ENCODE measurements at places on chromosomes 3 and 15.

DNA sequence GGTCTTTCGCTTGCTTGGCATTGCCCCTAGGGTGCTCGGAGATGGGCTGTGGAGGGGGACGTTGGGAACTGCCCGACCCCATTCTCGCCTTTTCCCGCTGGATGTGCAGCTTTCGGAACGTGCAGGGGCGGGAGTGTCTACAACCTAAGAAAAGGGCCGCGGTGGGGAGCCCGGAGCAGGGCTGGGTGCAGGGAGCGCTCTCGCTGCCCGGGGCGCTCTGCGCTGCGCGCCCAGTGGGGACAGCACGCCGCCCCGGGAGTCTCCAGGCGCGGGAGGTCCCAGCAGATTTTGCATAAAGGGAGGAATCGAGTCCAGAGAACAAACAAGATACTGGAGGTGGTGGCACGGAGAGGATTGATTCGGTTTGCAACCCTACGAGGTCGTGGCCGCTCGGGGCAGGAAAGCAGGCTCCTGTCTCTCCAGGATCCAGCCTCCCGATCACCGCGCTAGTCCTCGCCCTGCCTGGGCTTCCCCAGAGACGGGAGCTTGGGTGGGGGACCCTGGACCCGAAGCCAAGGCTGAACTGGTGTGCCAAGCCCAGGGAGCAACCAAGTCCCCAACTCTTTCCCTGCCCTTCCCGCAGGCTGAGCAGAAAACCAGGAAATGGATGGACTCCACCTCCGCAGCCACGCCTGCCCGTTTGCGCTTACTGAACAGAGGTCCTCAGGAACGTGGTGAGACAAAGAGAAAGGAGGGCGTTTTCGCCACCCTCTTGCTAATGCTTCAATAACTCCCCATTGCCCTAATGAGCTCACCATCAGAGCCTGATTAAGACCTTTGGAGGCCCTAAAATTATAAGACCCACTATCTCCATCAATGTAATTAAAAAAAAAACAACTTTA is 59.7 kb downstream of the NOX5 start:
- no peak for DNase-seq

- no peak for DNase-seq
These were observed 40.3 kb downstream of the EIF4E3 start for GRCh38 chr3:71684757-71685386.

GRCh38 chr3:39067286-39067685 is 15.5 kb downstream of the WDR48 start:
- no peak for DNase-seq

GRCh38 chr15:85676342-85677098 is 118.2 kb downstream of the KLHL25 start:
- no peak for DNase-seq

GRCh38 chr3:188584162-188584529 is 430.2 kb downstream of the LPP start:
- DNase-seq: no peak

GRCh38 chr3:67863869-67864268 is 209.5 kb upstream of the SUCLG2 start:
- peak; percentile 21 for DNase-seq

DNA sequence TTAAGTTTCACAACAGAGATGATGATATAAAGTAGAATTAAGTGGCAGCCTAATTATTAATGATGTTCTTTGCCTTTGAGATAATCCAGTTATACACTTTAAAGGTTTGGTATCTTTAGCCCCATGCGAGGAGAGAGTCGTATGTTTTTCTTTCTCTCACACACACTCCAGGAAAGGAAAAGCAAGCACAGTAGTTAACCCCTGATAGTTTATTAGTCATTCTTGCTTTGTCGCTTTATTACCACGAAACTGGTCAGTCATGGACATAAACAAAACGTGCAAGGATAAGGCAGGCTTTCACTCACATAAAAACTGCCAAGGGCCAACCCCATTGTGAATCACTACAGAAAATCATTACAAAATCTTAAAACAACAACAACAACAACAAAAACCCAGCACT is 866.9 kb downstream of the FHIT start:
- no peak for DNase-seq

All from germinal center (tissue), 1 donor.